ENCODE measurements at places on chromosomes 4 and X. TPM values are rescaled to one million over a fixed set of nuclear protein-coding genes. Genes with fewer than 3 reads are reported as not detected.

C4orf36 gene
- total RNA-seq, result under 0.01 TPM

NUDT11 gene
- 0.74 TPM for total RNA-seq

DNA sequence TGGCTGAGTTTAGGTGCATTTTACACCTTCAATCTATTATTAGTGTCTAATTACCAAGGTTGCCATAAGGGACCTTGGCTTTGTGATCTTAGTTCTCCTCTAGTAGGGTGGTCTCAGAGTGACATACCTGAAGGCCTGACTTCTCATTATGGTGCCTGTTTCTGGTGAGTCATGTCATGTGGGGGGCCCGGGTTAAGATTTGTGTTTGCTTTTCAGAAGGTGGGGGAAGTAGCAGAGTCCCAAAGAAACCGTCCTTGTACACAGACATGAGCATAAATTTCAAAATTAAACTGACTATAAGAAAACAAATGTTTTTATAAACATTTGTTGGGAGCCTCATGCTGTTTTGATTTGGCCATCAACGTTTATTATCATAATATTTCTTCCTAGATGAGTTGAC, 74.5 kb downstream of the HHIP start:
- DNase-seq, result no peak

DNA sequence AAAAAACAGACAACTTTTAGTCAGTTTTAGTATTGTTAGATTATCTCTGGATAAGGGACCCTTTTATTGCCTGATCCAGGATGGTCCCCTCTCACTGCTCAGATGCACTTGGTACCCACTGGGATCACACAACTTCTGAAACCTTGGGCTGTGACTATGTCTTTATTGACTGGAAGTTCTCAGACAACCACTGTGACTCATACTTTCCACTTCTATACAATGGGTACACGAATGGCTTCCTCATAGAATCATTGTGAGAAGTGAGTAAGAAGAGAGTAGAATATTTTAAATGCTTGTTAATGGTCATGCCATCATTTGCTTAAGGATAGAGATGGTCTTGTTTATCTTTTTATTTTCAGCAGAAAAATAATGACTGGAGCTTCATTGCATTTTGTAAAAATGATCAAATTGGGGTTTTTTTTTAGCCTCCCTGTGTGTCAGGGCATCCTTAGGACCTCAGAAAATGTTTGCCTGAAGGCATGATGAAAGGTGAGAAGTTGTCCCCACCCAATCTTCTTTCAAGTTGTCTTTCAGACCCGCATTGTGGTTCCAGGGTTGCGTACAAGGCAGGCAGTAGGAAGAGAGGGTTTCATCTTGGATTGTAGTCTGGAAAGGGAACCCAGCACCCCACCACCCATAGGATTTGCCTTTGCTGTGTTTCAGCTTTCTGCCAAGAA, 115.1 kb downstream of the CPEB2 start:
- no peak for DNase-seq

GRCh38 chr4:122503214-122503613, 46.7 kb upstream of the IL2 start:
- DNase-seq, result peak; percentile 53

CXCL5 gene
- total RNA-seq, result 0.23 TPM

- DNase-seq, result no peak
These were observed 75.7 kb downstream of the CPEB2 start for GRCh38 chr4:15077969-15078368.

DNA sequence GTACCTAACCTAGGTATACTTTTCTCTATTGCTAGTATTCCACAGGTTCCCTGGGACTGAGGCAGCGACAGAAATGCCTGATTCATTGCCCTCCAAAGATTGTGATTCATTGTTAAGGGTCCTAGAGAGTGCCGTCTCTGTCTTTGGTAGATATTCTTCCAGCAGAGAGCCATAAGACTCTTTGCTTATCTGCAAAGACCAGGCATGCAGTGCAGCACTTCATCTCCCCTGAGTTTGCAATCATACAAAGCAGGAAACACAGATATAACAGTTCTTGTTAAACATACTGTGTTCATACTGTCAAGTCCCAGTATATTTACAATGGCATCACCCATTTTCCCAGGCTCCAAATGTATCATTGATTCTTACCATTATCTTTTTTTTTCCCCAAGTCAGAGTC, 47.7 kb downstream of the KLF8 start:
- no peak for DNase-seq

DNA sequence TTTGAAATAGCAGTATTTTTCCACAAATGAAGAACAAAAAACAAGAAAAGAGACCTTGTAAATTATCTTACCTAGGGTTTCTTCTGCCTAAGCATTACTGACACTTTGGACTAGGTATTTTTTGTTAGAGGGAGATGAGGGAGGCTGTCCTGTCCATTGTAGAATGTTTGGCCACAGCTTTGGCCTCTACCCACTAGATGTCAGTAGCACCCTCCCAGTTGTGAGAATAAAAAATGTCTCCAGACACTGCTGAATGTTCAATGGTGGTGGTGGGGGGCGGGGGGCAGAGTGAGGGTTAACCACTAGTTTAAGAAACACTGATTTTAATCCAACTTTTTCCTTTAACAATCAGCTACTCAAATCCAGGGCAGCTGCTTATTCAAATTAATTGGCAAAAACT, 25.8 kb downstream of the OTUD4 start:
- DNase-seq, result peak; percentile 84

DNA sequence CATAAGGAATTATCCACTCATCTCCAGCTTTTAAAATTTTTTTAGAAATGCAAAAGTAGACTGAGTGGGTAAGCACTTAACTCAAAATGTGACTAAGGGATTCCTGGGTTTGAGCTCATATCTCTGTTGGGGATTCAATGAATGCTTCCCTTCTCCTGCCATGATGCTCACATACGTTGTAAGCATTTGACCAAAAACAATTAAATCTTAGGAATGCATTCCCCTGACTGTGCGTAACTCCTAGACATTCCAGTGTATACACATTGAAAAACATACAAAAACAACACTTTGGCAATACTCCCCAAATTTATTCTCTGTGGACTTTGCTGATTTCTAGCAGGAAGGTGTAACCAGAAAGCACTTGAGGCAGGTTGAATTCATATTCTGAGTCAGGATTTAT, 29.8 kb downstream of the SPANXA2 start:
- no peak for DNase-seq

DNA sequence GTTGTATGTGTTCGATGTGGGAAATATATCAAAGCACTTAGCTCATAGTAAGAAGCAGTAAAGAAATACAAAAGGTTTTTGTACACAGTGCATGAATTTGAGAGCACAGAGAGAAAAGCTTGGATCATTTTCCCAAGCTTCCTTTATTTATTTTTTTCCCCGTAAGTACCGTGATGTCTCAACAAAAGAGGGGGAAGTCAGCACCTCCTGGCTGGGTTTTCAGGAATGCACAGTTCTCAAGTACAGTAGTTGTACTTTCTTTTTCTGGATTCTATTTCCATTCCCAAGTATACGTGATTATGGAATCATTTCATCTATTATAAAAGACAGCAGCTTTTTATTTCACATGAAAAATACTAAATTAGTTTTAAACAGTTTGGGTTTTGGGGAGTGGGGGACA, 171.5 kb upstream of the EDNRA start:
- DNase-seq, result no peak

DGKK gene
- not detected for total RNA-seq

DNA sequence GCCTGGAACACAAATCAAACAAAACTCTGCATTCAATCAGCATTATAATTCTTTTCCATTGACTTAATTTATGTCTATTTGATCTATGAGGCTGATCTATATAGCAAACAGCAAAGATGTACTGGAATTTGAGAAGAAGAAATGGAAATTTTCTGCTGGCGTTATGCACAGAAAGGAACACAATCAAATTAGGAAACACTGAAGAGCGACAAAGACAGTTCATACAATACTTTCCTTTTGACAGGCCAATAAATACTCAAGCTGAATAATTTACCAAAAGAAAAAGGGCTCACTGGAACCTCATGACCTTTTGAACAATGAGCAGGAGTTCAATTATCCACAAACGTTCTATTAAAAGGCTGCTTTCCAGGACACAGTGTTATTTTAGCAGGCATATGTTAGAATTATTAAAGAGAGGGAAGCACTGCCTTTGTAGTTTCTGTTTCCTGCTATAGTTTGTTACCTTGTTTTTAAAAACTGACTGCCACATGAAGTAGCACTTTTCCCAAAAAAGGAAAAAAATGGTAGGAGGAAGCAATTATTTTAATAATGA, 8.1 kb downstream of the PDHA2 start:
- no peak for DNase-seq

PAGE5 gene
- total RNA-seq, result not detected

DNA sequence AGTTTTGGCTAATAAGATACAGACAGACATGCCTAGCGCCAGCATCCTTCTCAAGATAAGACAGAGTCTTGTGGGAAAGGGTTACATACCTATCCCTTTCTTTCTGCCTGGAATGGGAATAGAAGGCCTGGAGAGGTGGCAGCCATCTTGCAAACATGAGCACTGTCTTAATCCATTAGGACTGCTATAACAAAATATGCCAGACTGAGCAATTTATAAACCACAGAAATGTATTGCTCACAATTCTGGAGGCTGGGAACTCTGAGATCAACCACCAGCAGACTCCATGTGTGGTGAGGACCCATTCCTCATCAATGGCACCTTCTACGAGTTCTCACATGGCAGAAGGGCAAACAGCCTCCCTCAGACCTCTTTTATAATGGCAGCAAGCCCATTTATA, 26.5 kb upstream of the NEIL3 start:
- no peak for DNase-seq

- no peak for DNase-seq
These were observed 203.4 kb downstream of the ANKRD50 start for GRCh38 chr4:124509151-124509550.

DRP2 gene
- 0.05 TPM for total RNA-seq

JAKMIP1 gene
- not detected for total RNA-seq

BTK gene
- not detected for total RNA-seq

DNA sequence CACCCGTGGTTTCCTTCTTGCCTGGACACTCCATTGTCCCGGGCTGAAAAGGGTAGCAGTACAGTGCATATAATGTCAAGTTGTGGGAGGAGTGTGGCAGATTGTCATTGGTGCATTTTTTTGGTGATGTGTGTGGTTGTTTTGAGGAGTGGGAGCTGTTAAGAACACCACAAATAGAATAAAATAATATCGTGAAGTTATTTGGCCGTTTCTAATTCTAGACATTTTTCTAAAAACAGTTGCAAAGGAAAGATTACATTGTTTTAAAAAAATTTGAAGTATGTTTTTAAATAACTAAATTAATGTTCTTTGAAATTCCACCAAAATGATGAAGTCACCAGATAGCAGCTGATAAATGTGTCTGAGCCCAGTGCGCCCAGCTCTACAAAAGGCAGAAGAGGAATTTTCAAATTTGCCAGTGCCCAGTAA, 1.3 kb downstream of the PKD2 start:
- peak; percentile 51 for DNase-seq

GRCh38 chrX:85666471-85666870, 287.0 kb upstream of the POF1B start:
- no peak for DNase-seq

DNA sequence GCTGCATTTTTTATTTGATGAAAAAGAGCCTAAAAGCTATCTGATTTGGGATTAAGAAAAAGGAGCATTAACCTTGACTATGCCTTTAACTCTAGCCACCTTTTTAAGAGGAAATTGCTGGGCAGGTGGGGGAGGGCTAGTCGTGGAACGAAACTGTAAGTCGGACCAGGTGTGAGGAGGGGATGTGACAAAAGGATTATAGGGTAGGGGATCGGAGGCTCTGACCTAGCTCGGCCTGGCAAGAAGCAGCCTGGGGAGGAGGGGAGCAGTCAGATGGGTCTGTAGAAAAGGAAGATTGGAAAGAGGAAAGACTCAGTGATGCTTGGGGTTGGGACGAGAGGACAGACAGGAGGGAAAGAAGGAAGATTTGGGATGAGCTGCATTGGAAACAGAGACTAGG, 21.1 kb upstream of the SPCS3 start:
- no peak for DNase-seq

- DNase-seq, result peak; percentile 73
These were observed 96.4 kb downstream of the EMCN start for GRCh38 chr4:100421361-100421978.

DNA sequence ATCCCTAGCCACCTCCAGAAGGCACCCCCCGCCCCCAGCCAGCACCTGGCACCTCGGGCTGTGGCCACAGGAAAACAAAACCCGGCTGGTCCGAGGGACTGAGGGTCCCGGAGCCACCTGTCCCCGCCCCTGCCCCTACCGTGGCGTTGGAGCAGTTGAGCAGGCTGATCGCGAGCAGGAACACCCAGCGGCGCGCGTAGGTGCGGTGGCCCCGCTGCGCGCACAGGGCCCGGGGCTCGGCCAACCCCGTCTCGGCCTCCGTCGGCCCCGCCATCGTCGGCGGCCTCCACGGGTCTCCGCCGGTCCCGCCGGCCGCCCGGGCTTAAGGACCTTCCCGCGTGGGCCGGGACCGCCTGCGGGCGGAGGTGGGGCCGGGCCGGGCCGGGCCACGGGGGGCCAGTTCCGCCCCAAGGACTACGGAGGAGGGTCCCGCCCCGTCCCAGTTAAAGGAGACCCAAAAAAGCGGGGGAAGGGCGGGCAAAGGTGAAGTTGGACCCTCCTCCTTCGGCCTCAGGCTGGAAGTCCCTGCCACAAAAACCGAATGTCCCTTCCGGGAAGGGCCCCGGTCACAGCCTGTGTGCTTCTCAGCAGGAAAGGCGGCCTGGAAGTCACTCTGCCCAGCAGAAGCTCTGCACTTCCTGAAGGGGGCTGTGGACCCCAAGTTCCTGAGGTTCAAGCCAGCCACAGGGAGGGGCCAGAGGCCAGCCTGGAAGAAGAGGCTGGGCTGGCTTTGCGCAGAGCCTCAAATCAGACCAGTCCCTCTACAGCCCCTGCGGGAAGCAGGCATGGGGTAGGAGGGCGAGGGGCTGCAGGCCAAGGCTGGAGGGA, at the start of gene SLC49A3:
SLC49A3 (minus strand) TSS at position 298 of the 828 bp plus-strand sequence; CDS start at position 274, 24 bp downstream.
- DNase-seq, result peak; percentile 22

PRPS1 gene
- total RNA-seq, result 39.5 TPM

DNA sequence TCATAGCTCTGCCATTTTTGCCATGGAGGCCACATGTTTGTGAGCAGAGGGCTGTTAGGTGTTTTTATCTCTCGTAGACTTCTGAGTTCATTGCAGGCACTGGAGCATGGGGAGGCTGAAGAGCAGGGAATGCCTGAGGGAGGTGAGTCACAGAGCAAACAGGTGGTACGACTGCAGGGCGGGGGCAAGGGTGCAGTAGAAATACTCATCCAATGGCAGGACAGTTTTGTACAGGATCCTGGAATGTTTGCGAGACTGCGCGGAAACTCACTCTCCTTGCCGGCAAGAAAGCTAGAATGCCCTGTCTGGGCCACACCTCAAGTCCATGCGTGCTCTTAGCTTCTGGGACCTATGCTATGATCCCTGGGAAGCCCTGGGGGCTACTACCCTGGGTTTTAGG, 20.0 kb upstream of the VCX2 start:
- no peak for DNase-seq

TMPRSS11B gene
- total RNA-seq, result not detected

DNA sequence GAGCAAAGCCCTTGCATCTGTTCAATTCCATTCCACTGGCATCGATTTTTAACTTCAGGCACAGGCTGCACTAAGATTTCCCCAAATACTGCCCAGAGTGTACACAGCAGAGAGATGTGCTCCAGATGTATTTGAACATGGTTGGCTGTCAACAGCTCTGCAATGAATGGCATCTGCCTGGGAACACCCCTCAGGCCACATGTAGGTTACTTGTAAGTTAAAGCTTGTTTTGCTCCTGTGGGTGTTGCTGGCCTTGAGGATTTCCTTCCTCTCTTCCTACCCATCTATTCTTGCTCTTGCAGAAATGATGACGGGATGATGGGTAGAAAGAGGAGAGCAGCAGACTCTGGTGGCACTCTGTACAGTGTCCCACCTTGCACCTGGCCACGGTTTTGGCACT, 69.3 kb upstream of the HELT start:
- no peak for DNase-seq

IGFBP7 gene
- 2,129 TPM for total RNA-seq
